AG09319 (cell line): ENCODE measurements at places on chromosomes 5 and 9.

- DNase-seq = no peak
Observed at GRCh38 chr5:179804555-179804947, 2.1 kb downstream of the MGAT4B start.

DNA sequence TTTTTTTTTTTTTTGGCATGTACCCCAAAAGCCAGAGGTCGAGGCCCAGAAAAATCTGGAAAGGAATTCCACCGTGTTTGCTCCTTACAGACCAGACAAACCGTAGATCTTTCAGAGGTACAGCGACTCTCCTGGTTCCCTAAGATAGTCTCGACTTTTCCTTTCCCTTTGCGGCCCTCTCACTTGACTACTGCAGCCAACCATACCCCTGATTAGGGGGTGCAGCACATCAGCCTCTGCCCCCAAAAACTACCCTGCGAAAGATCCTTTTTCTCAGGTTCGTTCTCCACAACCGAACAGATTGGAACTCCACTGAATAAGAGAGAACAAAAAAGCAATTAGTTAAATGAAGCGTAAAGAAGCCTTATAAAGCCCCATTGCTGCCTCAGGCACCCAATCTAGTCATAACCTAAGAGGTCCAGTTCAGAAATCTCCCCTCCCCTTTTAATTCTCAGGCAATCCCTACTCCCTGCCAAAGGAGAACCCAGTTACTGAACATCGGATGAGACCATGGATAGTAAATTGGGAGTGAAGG is 379 bp upstream of the TICAM2 start:
- DNase-seq = no peak

DNA sequence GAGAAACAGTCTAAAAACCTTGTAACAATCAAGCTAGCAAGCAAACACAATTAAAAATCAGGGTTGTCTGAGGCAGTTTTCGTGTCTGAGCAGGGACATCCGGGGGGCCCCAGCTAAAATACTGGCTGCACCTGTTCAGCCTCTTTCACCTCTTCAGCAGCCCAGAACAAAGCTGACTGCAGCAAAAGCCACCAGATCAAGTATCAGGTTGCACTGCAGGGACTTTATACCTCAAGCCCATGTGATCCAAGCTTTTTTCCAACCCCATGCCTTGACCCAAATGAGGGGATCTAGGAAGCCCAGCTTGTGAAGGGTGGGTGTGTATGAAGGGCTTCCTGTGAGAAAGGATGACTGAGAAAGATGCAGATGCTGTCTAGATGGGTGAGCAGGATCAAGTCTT is 133.4 kb downstream of the SEMA6A start:
- DNase-seq = no peak

- DNase-seq = no peak
Observed at GRCh38 chr5:393846-394275, 49.1 kb upstream of the EXOC3 start.

DNA sequence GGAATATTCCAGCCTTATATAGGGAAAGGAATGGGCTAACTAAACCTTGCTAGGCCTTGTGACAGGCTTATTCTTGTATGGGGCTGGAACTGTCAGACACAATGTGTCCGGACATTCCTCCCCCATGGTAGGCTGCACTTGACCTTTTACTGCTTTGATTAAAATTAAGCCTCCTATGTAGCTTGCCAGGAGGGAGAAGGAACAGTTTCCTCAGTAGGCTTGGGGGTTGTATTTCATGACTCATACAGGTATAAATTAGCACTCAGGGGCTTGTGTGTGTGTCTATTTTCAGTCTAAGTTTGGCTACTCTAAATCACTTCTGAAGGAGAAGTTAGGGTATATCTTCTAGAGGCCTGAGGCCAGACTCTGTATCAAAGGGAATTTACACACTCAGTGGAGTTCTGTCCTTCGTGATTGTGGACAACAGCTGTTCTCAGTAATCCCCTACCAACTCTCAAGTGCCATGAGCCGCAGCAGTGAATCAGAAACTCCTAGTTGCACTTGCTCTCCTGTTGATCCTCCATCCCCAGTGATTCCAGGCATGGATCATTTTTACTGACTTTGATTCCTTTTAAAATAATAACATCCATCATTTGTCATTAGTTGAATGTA is 16.4 kb downstream of the ADAMTS16 start:
- DNase-seq = no peak

GRCh38 chr5:94209774-94210355 is 408.5 kb downstream of the KIAA0825 start:
- no peak for DNase-seq

GRCh38 chr9:8890695-8891094 is 1091.1 kb upstream of the DMAC1 start:
- no peak for DNase-seq

- no peak for DNase-seq
Observed at GRCh38 chr5:67014957-67015400, 181.6 kb downstream of the CD180 start.

DNA sequence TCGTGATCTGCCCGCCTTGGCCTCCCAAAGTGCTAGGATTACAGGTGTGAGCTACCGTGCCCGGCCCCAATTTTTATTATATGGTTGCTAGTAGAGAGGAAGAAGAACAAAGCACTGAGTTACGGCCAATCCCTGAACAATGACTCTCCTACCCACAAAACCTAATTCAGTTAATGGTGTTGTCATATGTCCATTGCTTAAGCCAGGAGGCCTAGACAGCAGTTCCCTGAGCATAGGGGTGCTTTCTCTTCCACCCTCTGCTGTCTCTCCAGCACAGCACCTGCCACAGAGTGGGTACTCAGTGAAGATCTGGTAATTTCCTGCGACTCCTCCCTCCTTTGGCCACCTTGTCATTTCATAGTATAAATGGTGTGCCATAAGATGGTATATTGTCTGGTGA is 21.4 kb upstream of the LTC4S start:
- no peak for DNase-seq

GRCh38 chr9:69421908-69422801 is 97.1 kb downstream of the ENTREP1 start:
- DNase-seq = no peak

- no peak for DNase-seq
Observed at GRCh38 chr9:122276096-122276495, 11.4 kb downstream of the MRRF start.

DNA sequence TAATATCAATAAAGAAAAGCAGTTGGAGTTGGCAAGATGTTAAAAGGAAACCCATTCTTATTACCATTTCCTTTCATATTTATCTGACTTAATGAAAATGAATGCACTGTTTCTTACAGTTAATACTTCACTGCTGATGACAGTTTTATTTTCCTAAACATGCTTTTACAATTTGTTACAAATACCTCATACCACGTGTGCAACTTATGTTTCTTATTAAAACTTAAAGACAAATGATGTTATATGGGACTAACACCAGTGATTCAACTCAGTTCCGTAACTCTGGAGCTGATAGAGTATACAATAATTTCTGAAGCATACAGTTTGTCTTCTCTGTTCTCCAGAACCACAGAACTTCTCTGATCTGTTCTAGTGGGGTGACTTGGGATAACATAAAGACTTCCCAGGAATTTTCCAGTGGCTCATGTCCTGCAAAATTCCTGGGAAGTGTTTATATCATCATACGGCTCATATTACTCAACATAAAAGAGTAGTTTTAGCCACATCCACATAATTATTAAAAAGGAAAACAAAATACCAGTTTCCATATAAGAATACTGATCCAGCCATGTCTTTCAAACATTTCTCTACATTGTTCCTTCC is 1259.0 kb upstream of the C9orf72 start:
- no peak for DNase-seq

GRCh38 chr9:74645007-74645639 is 148.0 kb downstream of the RORB start:
- no peak for DNase-seq
